ENCODE measurements at places on chromosomes 6 and 20.
A peak's percentile ranks its signal among the peaks of the same experiment; 100 is the strongest.

- no peak for DNase-seq
Observed at GRCh38 chr6:42190554-42191183, 4.1 kb downstream of the GUCA1B start.

GRCh38 chr6:81996414-81996813 lies 243.9 kb upstream of the TENT5A start:
- no peak for DNase-seq

DNA sequence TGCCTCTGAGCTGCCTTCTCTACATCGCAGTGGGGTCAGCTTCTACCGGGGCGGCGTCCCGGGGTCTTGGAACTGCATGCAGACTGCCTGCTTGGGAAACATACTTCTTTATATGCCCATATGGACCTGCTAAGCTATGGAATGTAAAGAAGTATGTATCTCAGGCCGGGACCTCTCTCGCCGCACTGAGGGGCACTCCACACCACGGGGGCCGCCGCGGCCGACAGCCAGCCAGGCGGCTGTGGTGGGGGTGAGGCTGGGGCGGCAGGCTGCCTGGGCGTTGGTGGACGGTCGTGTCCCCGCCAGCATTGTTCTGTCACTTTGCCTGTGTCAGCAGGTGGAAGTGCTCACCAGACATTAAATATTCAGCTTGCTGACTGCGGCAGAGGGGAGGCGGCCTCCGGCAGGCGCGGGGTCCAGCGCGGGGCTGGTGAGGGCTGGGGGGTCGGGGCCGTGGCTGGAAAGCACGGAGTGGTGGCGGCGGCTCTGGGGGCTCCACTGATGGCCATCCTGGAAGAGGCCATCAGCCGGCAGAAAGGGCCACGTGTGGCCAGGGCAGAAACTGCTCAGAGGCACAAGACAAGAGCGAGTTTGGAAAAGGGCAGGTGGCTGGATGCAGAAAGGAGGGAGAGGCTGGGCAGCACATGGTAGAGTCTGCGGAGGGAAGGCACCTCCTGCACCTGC lies 78.6 kb upstream of the GATA5 start:
- DNase-seq, result no peak

GRCh38 chr6:42079941-42080464 lies 29.7 kb downstream of the TAF8 start:
- DNase-seq, result no peak

DNA sequence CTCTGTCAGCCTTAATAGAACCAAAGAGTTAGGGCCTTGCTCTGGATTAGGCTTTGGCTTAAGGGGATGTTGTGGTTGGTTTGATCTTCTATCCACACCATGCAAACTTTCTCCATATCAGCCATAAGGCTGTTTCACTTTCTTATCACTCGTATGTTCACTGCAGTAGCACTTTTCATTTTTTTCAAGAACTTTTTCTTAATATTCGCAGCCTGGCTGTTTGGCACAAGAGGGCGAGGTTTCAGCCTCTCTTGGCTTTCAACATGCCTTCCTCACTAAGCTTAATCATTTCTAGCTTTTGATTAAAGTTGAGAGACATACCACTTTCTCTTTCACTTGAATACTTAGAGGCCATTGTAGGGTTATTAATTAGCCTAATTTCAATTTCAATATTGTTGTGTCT lies 193.1 kb downstream of the NRN1 start:
- DNase-seq, result no peak

DNA sequence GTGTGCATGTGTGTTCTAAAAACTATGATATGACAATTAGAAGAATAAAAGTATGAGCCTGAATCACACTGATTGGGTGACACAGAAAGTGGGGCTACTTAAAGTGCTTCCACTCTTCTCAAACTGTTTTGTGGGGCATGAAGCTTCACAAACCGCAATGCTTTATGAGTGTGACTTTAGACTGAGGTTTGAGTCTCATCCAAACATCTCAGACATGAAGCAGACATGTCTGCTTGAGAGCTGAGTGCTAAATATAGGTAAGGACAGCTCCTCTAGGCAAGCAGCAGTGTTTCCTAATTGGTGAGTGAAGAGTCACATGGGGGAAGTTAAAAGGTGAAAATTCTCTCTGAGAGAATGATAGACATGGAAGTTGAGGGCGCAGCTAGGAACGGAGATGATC lies 726.9 kb upstream of the CITED2 start:
- no peak for DNase-seq

GRCh38 chr6:35011096-35012041 lies 122.3 kb downstream of the ANKS1A start:
- DNase-seq, result no peak

- DNase-seq, result no peak
Observed at GRCh38 chr20:57329608-57330221, at the start of gene SPO11. TSS of gene SPO11 (plus strand) at chr20:57329803. CDS start at chr20:57329868, 65 bp downstream.

DNA sequence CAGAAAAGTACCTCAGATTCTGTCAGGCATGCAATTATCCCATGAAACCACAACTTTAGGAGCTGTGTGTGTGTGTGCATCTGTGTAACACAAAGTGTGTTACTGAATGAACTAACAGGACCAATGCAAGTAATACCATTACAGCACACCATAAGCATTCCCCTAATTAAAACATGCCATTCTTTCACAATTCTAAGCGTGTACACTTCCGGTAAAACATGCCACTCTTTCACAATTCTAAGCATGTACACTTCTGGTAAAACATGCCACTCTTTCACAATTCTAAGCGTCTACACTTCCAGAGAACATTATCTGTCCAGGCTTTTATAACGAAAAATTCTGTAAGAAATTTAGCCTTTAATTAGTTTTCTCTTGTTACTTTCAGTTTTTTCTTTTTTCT lies 238.2 kb downstream of the GMDS start:
- peak; percentile 18 for DNase-seq

DNA sequence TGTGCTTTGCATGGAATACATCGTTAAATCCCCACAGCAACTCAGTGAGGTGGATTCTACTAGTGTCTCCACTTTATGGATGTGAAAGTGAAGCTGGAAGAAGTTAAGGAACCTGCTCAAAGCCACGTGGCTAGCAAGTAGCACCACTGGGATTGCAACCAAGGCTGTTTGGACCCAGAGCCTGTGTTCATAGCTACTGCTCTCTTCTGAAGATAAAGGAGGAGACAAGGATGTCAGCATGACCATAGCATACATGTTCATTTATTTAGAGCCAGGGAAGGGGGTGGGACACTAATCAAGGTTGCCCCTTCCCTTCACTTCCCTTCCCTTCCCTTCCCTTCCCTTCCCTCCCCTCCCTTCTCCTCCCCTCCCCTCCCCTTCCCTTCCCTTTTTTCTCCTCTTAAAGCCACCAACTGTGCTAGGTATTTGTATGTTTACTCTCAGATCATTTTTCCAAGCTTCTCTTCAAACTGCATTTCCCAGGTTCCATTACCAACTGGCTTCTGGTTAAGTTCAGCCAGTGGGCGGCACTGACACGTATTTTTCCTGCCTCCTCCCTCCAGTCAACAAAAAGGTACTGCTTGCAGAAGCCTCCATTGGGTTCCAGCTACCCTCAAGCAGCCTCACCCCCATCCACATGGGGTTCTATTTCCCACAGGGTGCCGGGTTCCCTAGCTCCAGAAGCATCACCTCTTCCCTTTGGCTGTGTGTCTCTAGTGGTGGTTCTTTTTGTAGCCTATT lies 134.9 kb downstream of the BCAS1 start:
- DNase-seq, result no peak

- no peak for DNase-seq
Observed at GRCh38 chr20:1817577-1818211, 77.5 kb upstream of the SIRPA start.

GRCh38 chr6:48429021-48429420 lies 318.0 kb upstream of the PTCHD4 start:
- DNase-seq, result no peak

DNA sequence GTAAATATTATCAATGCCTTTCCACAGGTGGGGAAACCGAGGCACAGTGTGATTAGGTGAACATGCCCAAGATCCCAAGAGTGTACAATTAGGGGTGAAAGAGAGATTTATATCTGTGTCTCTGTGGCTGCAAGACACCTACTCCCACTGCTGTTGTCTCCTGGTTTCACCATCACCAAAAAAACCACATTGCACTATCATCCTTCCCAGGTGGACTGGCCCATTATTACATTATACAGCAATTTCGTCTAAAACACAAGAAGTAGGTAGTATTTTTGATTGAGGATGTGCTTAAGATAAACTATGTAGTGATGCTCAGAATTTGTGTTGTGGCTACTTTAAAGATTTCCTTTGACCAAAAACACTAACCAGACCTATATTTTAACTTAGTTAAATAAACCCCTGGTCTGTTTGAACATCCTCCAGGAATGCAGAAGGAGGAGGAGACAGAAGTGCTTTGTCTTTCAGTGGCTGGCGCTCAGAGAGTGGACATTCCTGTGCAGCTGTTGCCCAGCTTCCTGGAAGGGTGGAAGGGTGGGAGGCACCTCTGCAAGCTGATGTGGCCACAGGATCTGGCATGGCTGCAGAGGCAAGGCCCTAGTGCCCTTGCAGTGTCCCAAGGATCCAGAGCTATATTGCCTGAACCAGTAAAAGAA lies 23.8 kb downstream of the DCBLD1 start:
- DNase-seq, result no peak

- no peak for DNase-seq
Observed at GRCh38 chr6:33993091-33993490, 152.8 kb downstream of the GRM4 start.

DNA sequence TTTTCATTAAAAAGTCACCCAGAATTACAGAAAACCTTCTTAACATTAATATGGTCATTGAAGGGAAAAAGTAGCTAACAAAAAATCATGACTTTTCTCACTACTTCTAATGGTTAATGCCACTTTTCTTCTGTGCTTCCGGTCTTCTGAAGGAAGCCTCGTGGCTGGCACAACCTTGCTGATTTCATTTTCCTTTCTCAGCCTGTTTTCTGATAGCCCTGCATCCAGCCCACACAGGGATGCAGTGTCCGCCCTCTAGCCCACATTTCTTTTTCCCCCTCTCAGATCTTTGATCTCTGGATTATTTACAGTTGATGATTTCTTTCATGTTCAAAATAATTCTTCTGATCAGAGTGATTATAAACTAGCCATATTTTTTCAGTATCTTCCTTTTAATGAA lies 655.4 kb upstream of the EPHA7 start:
- no peak for DNase-seq

- DNase-seq, result no peak
Observed at GRCh38 chr6:119463081-119463626, 113.6 kb upstream of the MAN1A1 start.

- no peak for DNase-seq
Observed at GRCh38 chr6:127606131-127606562, 29.2 kb downstream of the C6orf58 start.

- DNase-seq, result no peak
Observed at GRCh38 chr6:41732591-41733359, 2.6 kb downstream of the TFEB start.

DNA sequence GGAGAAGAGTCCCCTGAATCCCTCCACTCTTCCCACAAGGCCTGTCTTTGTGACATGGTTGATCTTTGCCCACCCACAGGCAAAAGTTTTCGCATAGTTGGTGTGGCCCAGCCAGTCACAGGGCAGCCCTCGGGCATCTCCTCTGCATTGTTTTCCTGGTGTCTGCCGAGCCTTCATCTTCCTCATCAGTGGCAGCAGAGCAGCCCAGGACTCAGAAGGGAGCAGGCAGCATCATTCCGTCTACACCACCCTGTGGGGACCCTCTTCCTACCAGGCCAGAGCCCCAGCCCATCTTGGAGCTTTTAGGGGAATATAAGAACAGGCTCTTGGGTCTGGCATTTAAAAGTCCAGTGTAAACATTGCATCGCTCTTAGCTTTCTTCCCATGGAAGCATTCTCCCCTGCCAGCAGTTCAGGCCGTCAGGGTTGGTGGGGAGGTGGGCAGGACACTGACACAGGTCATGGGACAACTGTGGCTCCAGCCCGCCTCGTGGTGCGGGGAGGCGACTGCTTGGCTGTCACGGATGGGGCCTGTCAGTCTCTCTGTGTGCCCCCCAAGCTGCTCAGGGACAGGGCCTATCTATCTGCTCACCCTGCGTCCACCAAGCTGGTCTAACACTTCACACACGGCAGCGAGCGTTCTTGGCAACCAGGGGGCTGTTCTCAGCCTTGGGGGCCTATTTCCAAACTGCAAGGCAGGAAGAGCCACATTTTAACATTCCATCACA lies 38.3 kb downstream of the PDRG1 start:
- DNase-seq, result no peak

- no peak for DNase-seq
Observed at GRCh38 chr20:3925899-3926638, 36.9 kb downstream of the PANK2 start.

- DNase-seq, result no peak
Observed at GRCh38 chr20:59920944-59921343, 12.5 kb downstream of the SYCP2 start.

DNA sequence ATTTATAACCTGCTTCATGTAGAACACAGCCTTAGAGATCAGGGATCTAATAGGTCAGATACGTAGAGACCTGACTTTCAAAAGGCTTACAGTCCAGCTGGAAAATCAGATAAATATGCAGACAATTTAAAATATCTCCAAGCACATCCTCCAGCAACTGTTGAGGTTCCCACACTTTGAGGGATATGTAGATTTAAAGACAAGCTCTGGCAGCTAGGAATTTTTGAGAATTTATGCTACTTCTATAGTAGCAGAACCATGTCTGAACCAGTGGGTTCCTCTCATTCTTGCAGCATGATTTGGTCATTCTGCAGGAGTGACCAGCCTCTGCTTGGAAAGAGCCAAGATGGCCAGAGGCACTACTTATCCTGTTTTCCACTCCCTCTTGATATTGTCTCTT lies 60.5 kb downstream of the CYB5R4 start:
- no peak for DNase-seq

- no peak for DNase-seq
Observed at GRCh38 chr6:5438922-5439584, 177.7 kb downstream of the FARS2 start.

GRCh38 chr6:145924600-145924999 lies 39.6 kb downstream of the SHPRH start:
- no peak for DNase-seq

DNA sequence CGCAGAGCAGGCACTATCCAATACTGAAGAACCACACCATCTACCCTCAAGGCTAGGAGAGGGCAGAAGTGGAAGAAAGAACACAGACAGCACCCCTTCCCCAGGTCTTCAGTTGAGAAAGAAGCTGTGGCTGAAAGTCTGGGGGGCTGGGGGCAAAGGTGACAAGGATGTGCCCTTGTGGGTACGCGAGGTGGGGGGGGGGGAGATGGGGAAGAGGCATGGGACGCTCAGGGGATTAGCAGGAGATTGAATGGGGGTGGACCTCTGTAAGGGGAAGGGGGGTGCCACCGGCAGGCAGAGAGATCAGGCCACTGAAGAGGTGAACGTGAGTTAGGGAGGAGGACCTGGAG lies 1.1 kb downstream of the B4GALT5 start:
- no peak for DNase-seq

- no peak for DNase-seq
Observed at GRCh38 chr20:64072498-64073063, 6.7 kb downstream of the RGS19 start.

GRCh38 chr6:43147691-43148477 lies 23.2 kb upstream of the SRF start:
- no peak for DNase-seq

DNA sequence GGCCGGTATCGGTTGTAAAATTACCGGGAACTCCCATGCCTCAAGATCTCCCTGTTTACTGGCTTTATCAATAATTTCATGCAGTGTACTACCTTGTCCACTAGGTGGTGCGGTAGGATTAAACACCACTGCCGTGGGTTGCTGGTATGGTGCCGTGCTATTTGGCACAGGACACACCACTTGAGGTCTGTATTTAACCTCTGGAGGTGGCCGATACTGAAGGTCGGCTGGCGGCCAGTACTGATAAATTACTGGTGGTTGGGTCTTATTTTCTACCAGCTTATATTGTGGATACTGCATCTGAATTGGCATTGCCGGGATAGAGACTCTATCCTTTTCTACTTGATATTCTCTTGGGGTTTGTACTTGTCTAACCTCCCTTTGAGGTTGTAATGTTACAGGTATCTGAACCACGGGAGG lies 14.3 kb upstream of the PTCRA start:
- no peak for DNase-seq

Measured in SK-N-MC (cell line).